ENCODE measurements at places on chromosomes 5 and 9.

- no peak for DNase-seq
These were observed 172.3 kb downstream of the PDZD2 start for GRCh38 chr5:31811210-31811609.

DNA sequence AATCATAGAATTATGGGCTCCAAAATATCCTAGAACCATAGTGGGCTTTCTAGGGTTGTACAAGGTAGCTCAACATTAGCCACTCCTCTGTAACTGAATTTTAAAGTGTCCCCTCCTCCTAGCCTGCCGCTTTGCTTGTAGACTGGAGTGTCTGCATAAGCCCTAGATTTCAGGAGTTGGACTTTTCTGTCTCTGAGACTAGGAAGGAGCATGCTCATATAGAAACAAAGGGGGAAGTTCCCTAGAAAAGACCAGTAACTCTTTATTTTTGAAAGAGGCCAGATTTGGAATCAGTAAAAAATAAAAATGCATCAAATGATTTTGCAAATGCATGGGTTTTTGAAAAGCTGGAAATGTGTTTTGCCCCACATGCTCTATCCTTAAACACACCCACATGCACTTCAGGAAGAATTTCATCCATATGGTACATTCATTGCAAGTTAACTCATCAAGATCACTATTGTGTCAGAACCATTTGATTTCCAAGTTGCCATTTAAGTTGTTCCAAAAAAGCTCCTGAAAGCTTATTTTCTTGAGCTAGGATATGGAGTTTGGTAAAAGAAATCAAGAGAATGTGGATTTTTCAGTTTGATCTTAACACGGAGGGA is 121.0 kb upstream of the NR3C1 start:
- no peak for DNase-seq

DNA sequence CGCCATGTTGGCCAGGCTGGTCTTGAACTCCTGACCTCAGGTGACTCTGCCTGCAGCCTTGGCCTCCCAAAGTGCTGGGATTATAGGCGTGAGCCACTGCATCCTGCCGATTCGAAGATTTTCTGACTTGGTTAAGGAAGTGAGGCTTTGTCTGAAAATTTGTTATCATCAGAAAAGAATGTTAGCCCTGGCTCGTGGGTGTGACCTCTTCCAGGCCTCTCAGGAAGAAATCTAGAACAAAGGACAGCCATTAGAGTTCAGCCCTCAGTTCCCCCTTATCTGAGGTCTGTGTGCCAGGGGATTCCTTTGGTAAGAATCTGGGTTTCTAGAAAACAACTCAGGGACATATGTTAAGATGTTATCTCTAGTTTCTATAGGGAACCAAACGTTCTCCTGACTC is 6.2 kb downstream of the OR2S2 start:
- DNase-seq = no peak

DNA sequence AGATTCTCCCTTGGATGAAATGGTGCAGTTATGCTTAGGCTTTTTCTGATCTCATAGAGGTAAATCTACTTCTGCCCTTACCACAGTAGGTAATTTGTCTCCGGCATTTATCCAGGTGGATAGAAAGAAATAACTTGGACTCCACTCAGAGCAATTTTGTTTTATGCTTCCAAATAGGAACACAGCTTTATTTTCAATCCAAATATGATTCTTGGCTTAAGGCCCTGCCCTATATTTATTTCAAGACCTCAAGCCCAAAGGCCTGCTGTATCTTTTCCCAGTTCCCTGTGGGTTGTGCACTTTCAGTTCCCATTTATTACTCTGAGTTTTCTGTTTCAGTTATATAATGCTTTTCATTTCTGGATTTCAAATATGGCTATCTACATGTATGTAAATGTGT is 274.2 kb upstream of the SMC2 start:
- no peak for DNase-seq

GRCh38 chr5:141496038-141496437 is 7.2 kb downstream of the PCDHGC5 start:
- no peak for DNase-seq

- DNase-seq = no peak
These were observed 140.2 kb downstream of the SEC61B start for GRCh38 chr9:99362321-99362720.

GRCh38 chr9:115398313-115398650 is 280.3 kb upstream of the TNC start:
- no peak for DNase-seq

- DNase-seq = no peak
These were observed 6.5 kb upstream of the FBXO10 start for GRCh38 chr9:37582548-37583157.

DNA sequence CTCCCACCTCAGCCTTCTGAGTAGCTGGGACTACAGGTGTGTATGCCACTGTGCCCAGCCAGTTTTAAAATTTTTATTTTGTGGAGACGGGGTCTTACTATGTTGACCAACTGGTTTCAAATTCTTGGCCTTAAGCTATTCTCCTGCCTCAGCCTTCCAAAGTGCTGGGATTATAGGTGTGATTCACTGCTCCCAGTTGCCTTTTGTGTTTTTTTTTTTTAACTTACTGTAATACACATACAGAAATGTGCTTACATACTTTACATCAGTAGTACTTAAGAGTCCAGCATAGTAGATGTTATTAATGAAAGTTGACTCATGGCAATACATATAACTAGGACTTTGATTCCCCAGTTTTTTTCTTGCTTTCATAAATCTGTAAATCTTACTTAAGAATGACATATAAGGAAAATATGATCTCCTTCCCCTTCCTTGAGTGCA is 4.7 kb downstream of the MAN2A1 start:
- no peak for DNase-seq

- no peak for DNase-seq
These were observed 371.3 kb downstream of the ACTL7B start for GRCh38 chr9:108484468-108484867.

- DNase-seq = no peak
These were observed 877.7 kb downstream of the TLE4 start for GRCh38 chr9:80449513-80449912.

GRCh38 chr5:138784590-138784989 is 31.4 kb downstream of the CTNNA1 start:
- DNase-seq = no peak

DNA sequence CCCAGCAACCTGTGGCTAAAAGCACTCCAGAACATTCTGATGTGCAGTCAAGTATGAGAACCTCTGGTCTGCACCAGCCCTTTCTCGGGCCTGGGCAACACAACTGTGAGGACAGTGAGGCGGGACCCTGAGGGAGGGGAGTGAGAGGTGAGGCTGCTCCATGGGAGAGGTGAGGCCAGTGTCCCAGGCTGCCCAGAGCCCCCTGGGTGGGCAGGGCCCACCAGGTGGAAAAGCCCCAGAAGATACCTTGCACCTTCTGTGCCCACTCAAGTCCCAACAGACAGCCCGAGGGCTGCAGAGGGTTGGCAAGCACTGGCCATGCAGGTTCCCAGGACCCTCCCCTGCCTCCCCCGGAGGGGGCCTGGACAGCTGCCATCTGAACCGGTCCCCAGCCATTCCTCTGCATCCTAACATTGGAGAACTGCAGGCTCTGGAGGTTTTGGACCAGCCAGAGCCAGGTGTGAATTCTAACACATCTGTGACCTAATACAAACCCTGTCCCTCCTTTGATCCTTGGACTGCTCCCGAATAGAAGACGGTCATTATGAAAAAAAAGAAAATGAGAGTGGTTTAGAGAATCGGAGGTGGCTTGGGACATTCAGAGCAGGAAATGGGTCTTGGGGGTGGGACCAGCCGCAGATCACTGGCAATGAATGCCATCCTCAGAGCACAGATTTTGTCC is 57.0 kb downstream of the DUSP1 start:
- DNase-seq = no peak

DNA sequence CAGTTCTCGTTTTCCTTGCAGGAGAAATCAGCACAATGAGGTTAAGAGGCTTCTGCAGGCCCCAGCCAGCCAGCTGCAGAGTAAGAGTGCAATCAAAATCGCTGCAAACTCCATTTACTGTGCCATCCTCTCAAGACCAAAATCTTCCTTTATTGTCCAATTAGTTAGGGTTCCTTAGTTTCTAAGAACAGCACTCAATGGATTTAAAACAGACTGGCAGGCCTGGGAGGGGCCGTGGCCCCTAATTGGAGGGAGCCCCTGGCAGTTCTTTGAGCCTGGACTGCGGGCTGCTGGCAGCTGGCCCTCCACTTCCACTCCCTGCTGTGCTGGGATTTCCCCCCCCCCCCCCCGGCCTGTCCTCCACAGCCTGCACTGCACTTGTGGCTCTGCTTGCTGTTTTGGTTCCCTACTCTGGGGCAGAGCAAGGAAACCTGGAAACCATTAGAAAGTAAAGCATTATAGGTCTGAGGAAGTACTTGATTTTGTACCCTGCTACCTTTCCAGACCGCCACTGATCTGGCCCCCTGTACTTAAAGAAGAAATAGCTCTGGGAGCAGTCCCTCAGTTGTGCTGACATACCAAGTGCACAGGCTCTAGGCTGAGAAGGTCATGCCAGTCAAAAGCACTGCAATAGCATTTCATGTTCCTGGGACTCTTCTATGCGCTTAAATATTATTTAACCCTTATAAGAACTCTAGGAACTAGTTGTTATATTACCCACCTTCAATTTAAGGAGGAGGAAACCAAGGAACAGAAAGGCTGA is 129.0 kb downstream of the APBA1 start:
- DNase-seq = no peak

GRCh38 chr9:135827866-135828580 is 79.3 kb downstream of the CAMSAP1 start:
- DNase-seq = no peak

DNA sequence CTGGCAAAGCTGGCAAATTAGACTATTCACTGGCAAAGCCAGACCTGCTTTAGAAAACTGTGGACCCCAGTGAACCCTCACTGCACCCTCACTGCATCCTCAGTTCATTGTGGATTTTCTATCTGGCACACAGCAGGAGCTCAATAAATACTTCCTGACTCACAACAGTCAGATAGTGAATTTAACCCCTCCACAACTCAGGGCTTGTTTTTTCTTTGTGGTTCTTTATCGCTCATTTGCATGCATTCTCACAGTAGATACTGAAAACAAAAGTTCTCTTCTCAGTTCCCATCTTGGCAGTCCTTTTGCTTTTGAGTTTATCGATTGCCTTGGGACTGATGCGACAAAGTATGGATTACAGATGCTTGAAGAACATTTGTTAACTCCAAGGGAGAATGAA is 99.8 kb downstream of the ACTL7B start:
- DNase-seq = no peak

DNA sequence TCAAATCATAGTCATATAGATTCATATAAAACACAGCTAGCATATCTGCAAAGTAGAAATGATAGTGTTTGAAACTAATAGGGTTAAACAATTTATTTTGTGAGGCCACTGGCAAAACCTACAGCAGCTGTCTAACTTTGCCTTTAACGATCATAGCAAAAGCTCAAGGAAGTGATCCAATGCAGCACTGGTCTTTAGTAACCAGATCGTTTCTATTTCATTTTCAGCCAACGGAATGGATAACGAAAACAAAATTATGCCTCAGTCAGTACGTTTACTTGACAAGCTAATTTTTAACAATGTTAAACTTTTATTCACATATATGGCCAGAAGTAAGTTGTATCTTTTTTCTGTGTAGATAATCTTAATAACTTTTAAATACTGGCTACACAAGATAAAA is 17.7 kb downstream of the MLLT3 start:
- DNase-seq = no peak

All from RWPE2 (cell line).